ENCODE measurements at places on chromosomes 7 and 10.

GRCh38 chr7:90773269-90773668, 177.1 kb downstream of the CDK14 start:
- no peak for DNase-seq

DNA sequence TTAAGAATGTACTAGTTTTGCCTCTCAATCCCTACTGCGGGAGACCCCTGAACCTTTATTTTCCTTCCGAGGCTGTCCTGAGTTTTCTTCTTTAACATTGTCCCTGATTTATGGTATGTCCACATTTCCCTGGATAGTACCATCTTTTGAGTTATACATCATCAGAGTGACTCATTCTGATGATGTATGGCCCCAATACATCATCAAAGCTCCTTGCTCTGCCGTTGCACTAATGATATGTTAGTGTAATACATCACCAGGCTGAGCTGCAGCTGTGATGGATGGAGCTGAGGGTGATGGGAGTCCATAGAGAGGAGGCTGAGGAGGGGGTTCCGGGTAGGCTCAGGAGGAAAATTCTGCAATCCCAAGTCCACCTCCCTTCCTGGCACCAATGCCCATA, 986.5 kb downstream of the KCNMA1 start:
- no peak for DNase-seq

GRCh38 chr10:121854809-121855445, 72.9 kb downstream of the ATE1 start:
- no peak for DNase-seq

DNA sequence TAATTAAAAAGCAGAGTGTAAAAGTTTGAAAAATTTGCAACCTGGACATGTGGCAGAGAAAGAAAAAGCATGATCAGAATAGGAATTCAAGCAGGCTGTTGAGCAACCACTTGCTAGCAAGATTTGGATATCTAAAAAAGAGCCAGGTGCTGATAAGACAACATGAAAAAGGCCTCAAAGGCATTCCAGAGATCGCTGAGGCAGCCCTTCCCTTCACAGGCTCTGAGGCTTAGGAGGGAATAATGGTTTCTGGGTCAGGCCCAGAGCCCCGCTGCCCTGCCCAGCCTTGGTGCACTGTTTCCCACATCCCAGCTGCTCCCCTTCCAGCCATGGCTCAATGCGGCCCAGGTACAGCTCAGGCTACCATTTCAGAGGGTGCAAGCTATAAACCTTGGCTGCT, 64.1 kb upstream of the EEPD1 start:
- DNase-seq = no peak

Data from naive thymus-derived CD4-positive, alpha-beta T cell (primary cell).